ENCODE measurements at places on chromosomes 12 and 14.

- no peak for DNase-seq
Observed at GRCh38 chr14:99036611-99037293, 235.2 kb downstream of the BCL11B start.

DNA sequence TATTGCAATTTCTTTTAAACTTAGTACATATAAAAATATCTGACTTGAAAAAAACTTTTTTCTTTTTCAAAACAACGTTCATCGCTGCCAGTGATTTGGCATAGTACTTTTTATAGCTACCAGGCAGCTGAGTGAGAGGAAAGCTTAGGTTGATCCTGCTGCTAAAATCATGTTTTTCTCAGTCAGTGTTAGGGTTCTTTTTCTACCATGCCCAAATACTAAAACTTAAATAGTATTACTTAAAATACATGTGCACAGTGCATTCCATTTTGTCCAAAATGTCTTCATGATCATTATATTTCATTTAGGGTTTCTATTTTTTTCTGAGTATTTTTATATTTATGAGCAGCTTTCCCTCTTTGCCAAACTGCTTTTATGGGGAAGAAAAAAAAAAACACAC lies 123.8 kb downstream of the PDZRN4 start:
- no peak for DNase-seq

GRCh38 chr12:52925717-52926595 lies 21.1 kb upstream of the KRT8 start:
- DNase-seq, result no peak

GRCh38 chr12:1806301-1807086 lies 13.9 kb upstream of the LRTM2 start:
- DNase-seq, result no peak

DNA sequence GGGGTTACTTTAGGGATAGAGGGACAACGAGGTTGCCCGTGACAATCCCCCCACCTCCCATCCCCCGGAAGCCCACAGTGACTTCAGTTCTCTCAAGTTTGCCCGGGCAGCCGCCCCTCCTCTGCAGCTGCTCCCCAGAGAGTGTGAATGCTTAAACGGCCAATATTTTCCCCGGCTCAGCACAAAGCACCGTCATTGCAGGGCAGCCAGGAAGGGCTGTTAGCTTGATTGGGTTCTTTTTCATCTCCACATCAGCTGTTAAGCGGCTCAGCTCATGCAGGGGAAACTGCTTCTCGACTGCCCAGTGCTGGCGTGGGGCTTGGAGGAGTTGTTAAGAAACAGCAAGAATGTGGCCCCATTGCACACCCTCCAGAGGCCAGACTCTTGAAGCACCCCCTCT lies 120.5 kb upstream of the NCOR2 start:
- peak; percentile 42 for DNase-seq

DNA sequence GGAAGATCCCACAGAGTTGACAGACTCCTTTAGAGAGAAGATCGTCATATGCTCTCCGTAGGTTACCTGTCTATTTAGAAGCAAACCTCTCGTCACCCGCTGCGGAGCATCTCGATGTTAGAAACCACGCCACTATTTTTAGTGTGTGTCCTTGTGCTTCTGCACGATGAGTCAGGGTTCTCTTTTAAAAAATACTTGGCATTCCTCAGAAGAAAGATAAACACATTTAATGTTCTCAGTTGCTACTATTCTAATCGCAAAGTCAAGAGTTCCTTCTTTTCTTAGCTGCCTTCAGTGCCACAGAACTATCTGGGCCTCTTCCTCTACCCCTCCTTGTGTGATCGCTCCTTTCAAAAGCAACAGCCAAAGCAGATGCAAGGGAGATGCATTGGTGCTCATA lies 192.4 kb downstream of the PELI2 start:
- no peak for DNase-seq

GRCh38 chr12:9711664-9712063 lies 21.2 kb downstream of the CLECL1 start:
- DNase-seq, result peak; percentile 17
